ENCODE measurements at places on chromosomes 16 and 17.

GRCh38 chr17:40417258-40417608, 463 bp downstream of the TOP2A start:
- DNase-seq, result peak; percentile 31

DNA sequence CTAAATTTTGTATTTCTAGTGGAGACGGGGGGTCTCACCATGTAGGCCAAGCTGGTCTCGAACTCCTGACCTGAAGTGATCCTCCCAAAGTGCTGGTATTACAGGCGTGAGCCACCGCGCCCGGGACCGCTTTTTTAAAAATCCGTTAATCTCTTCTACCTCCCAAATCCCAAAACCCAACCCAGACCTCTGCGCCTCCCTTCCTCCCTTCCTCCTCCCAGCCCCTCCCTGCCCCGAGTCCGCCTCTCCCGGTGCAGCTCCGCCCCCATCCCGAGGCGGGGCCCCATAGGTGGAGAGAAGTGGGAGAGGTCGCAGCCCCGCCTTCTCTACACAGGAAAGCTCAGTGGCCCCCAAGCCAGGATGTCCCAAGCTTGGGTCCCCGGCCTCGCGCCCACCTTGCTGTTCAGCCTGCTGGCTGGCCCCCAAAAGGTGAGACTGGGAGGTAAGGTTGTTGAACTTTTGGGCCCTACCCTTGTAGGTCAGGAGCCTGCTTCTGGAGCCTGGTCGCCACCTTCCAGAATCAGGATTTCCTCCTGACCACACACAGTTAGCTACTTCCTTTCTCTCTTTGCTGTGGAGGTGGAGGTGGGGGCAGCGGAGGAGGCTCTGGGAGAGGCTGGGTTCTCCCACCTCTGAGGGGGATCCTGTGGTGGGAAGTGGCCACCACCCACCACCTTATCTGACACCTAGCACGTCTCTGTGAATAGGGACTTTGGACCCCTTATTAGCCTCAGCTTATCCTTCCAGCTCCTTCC, at the start of gene TMEM92:
Gene TMEM92, plus strand, starts transcription at position 325 of the 755 bp plus-strand sequence. Its CDS starts 36 bp downstream, at position 361.
- DNase-seq, result peak; percentile 82

DNA sequence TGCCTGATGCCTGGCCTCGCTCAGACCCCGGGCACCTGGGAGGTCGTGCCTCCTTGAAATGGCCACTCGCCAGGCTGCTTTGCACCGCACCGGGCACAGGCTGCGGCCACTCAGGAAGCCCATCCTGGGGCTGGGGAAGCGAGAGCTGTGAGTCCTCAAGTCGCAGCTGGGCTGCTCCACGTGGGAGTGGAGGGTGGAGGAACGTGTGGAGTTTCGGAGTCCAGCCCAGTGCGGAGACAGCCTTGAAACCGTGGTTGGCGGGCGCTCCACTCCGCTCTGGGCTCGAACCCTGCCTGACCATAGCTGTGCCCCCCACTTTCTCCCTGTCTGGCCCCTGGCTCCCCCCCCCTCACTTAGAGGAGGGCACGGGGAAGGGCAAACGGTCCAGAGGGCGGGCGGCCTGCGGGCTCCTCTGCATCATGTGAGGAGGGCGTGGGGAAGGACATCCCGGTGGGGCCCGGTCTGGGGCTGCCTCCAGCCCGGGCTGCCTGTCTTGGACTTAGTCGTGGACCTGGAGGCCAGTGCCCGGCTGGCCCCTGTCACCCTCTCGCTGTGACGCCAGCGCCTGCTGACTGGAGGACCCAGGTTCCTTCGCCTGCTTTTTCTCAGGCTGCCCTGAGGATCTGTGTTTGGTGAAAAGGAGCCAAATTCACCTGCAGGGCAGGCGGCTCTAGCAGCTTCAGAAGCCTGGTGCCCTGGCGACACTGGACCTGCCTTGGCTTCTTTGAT, 2.5 kb downstream of the UBE2I start:
- DNase-seq, result no peak

DNA sequence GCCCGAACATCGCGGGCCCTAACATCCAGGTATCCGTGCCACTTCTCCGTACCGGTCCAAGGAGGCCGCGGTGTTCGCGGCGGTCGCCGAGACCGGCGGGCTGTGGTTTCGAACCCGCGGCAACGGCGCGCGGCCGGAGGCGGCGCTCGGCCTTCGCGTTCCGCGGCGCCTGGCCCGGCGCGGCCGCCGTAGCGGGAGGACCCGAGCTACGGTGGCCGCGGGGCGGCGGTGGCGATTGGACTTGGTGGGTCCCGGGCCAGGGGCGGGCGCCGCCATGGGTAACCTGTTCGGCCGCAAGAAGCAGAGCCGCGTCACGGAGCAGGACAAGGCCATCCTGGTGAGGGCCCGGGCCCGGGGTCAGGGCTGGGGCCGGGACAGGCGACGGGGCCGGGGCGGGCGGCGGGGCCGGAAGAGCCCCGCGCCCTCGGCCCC, at the start of gene CHMP6:
Gene CHMP6, plus strand, starts transcription at position 197 of the 432 bp plus-strand sequence. Its CDS starts 78 bp downstream, at position 275.
- peak; percentile 76 for DNase-seq

GRCh38 chr16:54878301-54878700, 52.4 kb upstream of the IRX5 start:
- no peak for DNase-seq

GRCh38 chr17:19769946-19770652, 22.0 kb upstream of the ALDH3A1 start:
- DNase-seq, result no peak

- DNase-seq, result no peak
Observed at GRCh38 chr17:78621720-78622490, 44.7 kb upstream of the DNAH17 start.

DNA sequence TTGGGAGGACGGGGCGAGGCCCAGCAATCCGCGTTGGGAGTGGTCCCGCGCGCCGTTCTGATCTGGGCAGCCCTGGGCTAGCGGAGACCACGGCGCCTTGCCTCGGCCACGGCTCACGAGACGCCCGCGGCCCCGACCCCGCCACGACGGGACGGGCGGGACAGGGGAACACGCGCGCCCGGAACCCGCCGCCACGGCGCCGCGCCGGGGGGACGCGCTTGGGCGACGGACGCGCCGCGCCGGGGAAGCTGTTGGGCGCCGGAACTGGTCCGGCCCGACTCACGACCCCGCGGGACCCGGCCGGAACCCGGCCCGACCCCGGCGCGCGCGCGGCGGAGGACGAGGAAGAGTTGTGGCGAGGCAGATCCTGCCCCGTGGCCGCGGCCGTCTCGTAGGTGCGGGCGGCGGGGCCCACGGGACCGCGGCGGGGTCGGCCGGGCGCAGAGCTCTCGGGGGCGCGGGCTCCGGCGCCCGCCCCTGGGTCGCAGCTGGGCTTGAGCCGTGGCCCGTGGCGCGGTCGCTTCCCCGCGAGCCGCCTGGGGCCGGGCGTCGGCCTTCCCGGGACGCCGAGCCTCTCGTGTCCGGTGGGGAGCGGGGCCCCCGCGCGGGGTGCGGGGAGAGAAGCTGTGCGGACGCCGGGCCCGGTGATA, at the start of gene ACSF3:
Gene ACSF3, plus strand, starts transcription at position 251 of the 650 bp plus-strand sequence. CDS start 6,830 bp downstream, outside the sequence.
- DNase-seq, result peak; percentile 79

GRCh38 chr16:84791088-84791487, 28.7 kb upstream of the CRISPLD2 start:
- no peak for DNase-seq

- no peak for DNase-seq
Observed at GRCh38 chr17:81228834-81229665, 6.3 kb upstream of the CEP131 start.

DNA sequence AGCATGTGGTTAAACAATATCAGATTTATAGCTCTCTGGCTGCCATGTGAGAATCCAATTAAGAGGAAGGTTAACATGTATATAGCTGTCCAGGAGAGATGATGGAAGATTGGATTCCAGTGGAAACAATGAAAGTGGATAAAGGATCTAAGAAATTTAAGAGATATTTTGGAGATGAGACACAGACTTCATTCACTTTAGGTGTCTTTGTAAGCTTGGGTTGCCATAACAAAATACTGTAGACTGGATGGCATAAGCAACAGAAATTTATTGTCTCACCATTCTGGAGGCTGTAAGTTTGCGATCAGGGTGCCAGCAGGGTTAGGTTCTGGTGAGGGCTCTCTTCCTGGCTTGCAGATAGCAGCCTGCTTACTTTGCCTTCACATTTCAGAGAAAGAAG, 155.9 kb upstream of the MYOCD start:
- no peak for DNase-seq

DNA sequence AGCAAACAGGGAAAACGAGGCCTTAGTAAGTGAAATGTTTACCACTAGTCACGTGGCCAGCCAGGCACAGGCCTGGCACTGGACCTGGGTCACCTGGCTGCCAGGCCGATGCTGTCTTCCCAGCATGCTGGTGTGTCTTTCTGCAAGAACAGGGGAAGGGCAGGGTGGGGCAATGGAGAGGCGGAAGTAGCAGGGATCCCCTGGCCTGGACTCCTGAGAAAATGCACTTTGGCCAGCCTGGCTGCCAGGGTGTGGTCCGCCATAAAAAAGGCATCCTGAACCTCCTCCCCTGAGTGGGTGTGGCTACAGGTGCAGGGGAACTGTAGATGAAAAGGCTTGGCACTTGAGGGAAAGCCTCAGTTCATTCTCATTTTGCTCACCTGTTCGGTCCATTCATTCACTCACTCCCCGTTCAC, 1.0 kb upstream of the ANKRD40CL start:
- DNase-seq, result peak; percentile 95

GRCh38 chr16:30351586-30352419, 3.3 kb downstream of the CD2BP2 start:
- no peak for DNase-seq

DNA sequence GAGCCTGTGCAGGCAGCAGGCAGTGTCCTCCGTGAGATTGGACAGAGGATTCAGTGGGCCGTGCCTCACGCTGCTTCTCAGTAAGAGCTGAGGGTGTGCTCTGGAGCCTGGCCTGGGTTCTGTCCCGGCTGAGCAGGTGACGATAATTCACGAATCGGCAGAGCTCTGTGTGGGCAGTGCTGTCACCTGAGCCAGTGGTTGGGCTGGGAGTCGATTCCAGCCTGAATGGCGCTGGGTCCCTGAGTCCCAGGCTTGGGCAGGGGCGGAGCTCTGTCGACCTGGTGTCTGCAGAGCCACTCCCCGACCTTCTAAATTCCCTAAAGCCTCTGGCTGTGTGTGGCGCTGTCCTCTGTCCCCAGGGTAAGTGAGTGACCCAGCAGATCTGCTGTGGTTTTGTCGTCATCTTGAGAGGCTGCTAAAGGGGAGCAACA, 8.4 kb downstream of the ACSF3 start:
- peak; percentile 80 for DNase-seq

- DNase-seq, result no peak
Observed at GRCh38 chr17:50593321-50593720, 32.8 kb downstream of the CACNA1G start.

DNA sequence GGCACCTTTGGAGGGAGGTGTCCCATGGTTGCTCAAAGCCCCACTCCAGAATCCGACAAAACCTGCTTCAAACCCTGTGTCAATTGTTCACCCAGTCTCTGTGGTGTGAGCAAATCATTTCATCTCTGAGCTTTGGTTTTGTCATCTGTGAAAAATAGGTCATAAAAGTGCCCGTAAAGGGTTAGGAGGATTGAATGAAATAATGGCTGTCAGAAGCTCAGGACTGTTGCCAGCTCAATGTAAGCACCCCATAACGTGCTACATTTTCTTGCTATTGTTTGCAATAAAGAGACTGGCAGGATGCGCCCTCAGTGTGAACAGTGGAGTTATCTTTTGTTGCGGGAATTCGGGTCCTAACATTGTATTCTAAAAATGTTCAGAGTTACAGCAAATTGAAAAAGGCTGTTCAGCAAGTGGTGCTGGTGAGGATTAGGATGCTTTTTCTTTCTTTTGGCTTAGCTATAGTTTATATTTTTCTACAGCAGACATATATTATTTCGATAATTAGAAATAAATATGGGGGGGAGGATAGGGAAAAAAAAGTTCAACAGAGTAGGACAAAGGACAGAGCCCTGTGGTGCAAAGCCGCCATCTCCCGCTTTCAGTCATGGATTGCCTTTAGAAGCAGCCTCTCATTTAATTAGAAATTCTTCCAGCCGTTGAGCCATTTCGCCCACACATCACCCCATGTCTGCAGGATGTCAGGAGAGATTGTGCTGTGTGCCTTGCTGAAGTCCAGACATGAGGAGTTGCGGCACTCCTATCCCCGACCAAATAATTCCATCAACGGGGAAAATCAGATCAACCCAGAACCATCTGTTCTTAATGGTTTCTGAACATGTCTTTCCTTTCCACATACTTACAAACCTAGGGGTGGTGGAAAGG, 20.9 kb upstream of the PYY start:
- no peak for DNase-seq

- no peak for DNase-seq
Observed at GRCh38 chr17:37847811-37848331, 76.3 kb upstream of the TBC1D3K start.

DNA sequence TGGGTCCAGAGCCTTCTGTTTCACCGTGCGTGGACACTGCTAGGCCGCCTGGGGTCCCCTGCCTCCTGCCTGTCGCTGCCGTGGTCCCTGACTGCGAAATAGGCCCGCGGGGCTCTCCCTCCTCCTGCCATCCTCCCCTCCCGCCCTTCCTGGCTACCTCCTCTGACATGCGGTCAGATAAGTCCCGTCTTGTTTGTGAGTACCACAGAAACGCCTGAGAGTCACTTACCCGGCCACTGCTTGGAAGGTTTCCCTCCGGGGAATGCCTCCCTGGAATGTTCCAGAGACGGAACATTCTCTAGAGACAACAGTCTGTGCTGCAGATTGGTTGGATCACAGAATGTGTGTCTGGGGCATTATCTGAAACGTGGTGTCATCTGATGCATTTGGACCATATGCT, 22.7 kb downstream of the CIBAR2 start:
- DNase-seq, result no peak

DNA sequence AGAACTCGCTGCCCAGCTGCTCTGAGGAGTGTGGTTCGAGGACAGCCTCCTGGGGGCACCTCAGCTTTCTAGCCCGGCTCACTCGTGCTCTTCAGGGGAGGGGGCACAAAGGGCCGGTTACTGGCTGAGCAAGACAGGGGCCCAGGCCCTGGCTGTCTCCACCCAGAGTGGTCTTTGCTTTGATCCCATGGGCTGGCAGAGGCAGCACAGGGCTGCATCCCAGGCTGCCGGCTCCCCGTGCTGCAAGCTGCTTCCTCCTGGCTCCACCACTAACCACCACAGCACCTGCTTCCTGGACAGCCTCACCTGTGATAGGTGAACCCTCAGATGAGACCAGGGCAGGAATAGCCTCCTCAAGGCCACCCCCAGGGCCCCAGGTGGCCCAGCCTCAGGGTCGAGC, 6.8 kb downstream of the SPPL2C start:
- no peak for DNase-seq

GRCh38 chr17:4498461-4499397, at the start of gene SPNS2:
Gene SPNS2 (plus strand): TSS chr17:4498881. CDS start chr17:4499048, 167 bp downstream.
- peak; percentile 70 for DNase-seq

DNA sequence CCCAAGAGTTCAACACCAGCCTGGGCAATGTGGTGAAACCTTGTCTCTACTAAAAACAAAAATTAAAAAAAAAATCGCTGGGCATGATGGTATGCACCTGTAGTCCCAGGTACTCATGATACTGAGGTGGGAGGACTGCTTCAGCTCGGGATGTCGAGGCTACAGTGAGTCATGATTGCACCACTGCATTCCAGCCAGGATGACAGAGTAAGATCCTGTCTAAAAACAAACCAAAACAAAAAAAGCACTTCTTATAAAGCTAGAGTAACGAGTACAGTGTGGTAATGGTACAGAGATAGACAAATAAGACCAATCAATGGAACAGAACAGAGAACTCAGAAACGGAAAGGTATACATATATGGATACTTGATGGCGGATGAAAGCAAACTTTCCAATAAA, 4.4 kb downstream of the NSMCE1 start:
- DNase-seq, result no peak

- DNase-seq, result no peak
Observed at GRCh38 chr16:89596061-89596689, 17.3 kb upstream of the DPEP1 start.

GRCh38 chr16:55576384-55576783, 9.9 kb downstream of the CAPNS2 start:
- no peak for DNase-seq

Data from mucosa of descending colon (tissue), 3 donors.